ENCODE measurements at places on chromosomes 13 and 19.

DNA sequence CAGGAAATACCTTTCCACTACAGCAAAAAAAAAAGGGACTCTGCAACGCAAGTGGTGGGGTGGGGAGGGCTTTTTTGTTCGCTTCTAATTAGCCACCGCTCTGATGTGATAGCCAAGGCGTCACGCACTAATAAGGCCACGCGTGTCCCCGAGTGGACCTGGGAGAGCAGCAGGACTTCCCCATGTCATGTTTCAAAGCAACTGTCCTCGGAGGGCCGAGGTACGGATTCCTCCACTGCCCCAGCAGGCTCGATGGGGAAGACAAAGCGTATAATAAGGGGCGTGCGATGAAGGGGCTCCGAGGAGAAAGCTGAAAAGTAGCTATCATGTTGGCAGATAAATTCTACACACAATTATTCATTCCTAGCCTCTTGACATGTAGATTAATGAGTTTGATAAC is 179.7 kb upstream of the ZNF507 start:
- DNase-seq: no peak

DNA sequence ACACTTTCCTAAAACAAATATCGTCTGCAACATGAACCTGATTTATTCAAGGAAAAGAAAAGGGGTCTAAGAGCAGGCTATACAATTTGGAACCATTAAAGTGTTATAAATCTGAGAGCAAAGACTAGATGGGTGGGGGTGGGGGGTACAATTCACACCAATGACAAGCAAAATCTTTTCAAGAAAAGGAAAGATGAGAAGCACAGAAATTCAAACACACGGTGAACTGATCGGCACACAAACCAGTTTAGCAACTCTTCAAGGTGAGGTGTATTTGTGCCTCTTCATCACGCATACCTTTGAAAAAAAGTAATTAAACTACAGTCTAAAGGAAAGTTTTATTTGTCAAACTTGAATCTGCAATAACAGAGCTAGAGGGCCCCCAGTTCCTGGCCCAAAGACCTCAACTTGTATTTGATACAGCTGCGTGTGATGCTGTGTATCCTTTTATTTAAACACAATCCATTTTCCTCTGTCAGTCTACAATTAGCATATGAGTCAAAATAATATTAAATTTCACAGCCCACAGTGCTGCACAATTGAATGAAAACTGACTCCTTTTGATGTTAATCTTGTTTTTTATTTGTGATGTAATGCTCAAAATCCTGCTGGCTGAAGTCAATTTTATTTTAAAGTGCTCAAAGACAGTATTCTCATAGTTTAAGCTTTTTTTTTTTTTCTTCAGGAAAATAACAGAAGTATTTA is 14.2 kb downstream of the EFNB2 start:
- no peak for DNase-seq

DNA sequence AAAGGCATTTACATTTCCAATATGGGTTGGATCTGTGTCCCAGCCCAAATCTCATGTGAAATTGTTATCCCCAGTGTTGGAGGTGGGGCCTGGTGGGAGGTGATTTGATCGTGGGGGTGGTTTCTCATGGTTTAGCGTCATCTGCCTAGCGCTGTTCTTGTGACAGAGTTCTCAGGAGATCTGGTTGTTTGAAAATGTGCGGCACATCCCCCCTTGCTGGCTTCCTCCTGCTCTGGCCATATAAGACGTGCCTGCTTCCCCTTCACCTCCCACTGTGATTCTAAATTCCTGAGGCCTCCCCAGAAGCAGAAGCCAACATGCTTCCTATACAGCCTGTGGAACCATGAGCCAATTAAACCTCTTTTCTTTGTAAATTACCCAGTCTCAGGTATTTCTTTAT is 126.2 kb upstream of the FNDC3A start:
- DNase-seq: no peak

DNA sequence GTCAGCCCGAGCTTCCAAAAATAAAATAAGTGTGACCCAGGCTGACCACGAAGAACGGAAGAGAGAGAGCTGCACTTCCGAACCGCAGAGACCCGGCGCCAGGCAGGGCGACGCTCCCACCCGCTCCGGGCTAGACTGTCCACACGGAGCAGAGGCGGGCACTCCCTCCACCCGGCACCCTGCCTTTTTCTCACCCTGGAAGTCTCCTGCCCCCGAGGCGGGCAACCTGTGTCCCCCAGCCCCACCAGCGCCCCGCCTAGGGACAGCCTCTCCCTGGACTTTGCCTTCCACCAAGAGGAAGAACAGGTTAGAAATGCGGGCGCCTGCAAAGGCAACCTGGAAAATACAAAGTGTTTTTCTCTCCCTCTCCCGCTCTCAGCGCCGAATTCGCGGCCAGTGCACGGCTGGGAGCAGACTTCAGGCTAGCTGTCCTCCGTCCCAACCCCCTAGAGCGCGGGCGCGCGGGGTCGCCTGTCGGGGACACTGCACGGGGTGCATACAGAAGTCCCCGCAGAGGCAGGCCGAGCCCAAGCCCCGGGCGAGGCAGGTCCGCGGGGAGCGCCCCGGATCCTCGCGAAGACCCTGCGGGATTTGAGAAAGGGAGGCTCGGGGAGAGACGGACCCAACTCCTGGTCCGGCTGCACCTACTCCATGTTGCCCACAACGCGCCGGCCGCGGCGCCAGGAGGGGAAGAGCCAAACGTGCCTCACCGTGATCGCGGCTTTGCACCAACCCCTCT is 845 bp downstream of the SPRY2 start:
- DNase-seq: peak; percentile 72

DNA sequence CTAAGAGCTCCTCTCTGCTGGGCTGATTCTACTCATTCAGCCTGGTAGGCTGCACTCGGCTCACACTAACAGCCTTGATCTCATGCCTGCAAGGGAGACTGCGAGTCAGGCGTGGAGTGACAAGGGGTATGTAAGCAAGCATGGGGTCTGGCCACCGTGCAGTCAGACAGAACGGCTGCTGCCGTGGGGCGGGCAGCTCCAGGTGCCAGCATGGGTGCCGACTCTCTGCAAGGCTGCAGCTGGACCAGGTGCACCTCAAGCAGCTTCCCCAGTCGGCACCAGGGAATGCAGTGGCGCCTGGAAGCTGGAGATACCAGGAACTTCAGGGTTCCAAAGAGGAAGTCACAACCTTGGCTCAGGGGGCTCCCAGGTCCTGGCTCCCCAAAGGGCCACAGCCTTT is 892.3 kb downstream of the OLFM4 start:
- no peak for DNase-seq

All from lung microvascular endothelial cell (primary cell).